Stimulated activated CD8-positive, alpha-beta memory T cell treated with anti-CD3 and anti-CD28 coated beads, Interleukin-4, amount 100 ng/mL, for 4 hours (primary cell): ENCODE measurements at places on chromosomes 2 and 18.

- no peak for DNase-seq
Measured at GRCh38 chr18:45066210-45066609, 385.5 kb downstream of the SETBP1 start.

DNA sequence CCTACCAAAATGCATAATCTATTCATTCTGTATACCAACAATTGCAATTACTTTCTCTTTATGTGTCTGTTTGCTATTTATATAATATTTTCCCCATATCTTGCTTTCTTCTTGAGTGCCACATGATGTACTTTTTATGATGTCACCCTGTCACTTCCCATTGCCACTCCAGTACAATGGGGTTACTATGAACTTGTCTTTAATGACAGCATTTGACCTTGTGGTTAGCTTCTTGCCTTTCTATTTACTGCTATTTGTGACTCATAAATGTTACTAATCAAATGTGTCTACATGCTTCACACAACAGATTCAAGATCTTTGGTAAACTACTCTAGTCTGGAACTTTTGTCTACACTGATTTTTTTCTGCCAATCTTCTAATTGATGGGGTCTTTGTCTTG, 486.3 kb downstream of the NR4A2 start:
- DNase-seq = no peak

DNA sequence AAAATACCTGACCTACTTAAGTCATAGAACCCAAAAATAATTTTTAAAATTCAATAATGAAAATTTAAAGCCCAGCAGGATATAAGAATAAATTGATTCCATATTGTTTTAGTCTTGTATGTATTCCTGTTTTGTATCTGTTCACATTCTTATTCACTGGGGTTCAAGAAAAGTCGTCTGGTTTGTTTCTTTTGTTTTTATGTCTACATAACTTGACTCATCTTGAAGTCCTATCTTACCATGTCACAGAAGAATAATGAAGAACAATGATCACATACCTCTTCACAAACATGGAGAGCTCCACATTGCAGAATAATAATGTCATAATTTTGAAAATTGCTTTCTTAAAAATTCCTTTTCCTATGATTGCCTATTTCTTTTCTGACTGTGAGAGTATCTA, 43.4 kb upstream of the LRP1B start:
- DNase-seq = no peak

GRCh38 chr2:217868911-217869334, 133.9 kb downstream of the TNS1 start:
- DNase-seq = no peak

DNA sequence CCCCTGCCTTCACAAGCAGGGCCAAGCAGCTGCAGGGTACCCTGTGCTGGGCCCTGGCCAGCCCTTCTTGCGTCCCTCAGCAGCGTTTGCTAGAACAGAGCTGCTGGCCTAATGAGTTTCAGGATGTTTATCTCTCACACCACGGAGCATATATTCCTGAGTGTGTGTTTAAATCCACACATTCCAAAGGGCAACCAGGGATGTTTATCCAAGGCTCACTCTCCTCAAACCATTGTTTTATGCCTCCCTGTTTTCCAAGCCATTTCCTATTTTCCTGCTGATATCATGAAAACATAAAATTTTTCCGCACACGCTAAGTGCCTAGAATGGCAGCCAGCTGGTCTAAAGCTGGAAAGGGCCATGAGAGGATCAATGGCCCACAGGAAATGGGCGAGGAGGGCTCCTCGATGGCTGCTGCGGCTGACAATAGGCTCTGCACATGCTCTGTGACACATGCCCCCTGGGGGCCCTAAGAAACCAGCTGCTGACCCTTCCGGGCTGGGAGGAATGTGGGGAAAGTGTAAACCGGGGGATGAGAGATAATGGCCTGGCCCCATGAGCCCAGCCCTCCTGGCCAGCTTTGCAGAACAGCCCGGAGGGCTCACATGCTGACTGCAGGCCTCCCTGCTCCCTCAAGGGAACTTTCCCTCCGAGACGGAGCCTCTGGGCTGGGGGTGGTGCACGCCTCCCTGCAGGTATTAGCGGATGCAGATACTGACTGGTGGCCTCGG, 194.0 kb downstream of the NDUFA10 start:
- DNase-seq = no peak

GRCh38 chr2:176646033-176646615, 376.9 kb downstream of the MTX2 start:
- DNase-seq = no peak

GRCh38 chr2:197191177-197191939, 119.2 kb downstream of the ANKRD44 start:
- DNase-seq = no peak

DNA sequence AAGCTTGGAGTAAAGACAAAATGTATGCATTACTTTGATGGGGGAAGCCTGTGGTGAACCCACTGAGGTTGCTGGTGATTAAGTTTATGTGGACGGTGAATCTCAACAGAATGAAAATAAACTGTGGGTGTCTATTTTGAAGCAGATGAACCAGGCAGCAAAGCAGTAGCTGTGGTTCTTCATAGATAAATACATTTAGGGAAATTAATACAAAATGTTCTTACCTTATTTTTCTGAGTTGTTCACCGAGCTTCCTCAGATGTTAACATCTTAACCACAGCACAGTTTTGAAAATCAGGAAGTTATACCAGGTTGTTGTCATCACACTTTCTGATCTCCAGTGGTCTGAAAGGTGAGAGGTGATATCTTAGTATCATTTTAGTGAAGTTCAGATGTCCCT, 53.9 kb downstream of the NCK2 start:
- no peak for DNase-seq

DNA sequence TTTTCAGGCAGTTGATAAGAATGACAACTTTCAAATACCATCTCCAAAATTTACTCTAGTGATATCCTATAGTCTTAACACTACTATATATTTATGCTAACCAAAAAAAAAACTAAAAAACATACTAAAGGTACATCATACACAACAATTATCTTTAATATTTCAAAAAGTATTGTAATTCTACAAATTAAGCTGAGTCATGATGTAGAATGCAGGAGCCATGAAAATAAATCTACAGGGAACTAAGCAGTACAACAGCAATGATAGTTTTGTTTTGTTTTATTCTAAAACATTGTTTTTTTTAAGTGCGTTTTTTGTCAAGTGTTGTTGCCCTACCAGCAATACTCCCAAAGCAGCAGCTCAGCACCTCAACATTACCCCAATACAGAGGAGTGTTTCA, 314.3 kb downstream of the FSIP2 start:
- DNase-seq = no peak

GRCh38 chr2:7083580-7084509, 166.6 kb downstream of the RNF144A start:
- DNase-seq = no peak

- DNase-seq = no peak
Measured at GRCh38 chr2:106336737-106337136, 131.5 kb downstream of the RGPD3 start.

- no peak for DNase-seq
Measured at GRCh38 chr2:45305599-45305998, 296.3 kb upstream of the SIX2 start.

DNA sequence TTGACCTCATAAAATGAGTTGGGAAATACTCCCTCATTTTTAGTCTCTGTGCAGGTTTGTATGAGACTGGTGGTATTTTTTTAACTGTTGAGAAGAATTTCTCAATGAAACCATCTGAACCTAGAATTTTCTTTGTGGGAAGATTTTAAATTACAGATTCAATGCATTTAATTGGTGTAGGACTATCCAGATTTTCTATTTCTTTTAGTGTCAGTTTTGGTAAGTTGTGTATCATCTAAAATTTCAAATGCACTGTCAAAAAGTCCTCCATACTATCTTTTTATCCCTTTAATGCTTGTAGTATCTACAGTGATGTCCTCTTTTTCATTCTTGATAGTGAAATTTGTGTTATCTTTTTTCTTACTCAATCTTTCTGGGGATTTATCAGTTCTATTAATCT, 1.8 kb upstream of the BOK start:
- no peak for DNase-seq

DNA sequence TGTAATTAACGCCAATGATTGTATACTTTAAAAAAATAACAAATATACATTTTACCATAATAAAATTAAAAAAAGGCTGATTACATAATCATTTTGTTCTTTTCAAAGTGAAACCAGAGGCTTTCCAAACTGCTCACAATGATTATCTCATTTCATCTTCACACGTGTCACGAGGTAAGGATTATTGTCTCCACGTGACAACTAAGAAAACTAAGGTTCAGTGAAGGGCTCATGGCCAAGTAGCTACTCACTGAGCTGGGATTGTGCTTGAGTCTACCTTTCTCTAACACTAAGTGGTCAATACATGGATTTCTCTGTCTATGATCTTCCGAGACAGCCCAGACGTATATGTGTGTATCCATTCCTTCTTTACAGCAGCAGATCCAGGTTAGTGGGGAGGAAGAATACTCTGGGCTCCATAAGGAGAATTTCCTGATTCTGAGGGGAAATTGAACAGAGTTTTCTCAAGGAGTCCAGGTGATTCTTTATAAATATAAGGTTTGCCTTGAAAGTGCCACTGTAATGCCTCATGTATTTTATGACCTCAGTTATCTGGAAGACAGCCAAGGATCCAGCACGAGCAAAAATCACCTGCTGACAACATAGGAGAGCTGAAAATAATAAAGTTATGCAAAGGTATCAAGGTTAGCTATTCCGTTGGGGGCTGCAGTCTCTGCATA, 25.6 kb upstream of the ACSL3 start:
- no peak for DNase-seq

- DNase-seq = no peak
Measured at GRCh38 chr2:205752296-205752820, 70.1 kb downstream of the NRP2 start.

GRCh38 chr18:13577781-13578180, 148.6 kb downstream of the FAM210A start:
- DNase-seq = no peak

DNA sequence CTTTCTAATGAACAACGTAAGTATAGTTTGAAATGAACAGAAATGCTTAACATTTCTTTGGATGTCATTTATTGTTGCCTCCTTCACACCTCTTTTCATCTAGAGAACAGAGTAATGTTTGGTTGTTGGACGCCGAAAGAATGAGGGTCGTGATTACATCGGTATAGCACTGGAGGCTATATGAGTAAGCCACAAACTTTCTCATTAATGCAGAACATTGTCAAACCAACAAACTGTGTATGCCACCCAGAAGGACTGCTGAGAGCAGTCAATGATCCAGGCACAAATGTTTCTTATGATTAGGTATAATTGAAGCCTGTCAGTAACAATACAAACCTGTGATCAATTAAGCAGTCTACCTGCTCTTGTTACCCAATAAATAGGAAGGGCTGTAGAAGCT, 1494.7 kb upstream of the NXPH2 start:
- DNase-seq = no peak

GRCh38 chr2:235723371-235723770, 229.5 kb downstream of the AGAP1 start:
- DNase-seq = no peak

DNA sequence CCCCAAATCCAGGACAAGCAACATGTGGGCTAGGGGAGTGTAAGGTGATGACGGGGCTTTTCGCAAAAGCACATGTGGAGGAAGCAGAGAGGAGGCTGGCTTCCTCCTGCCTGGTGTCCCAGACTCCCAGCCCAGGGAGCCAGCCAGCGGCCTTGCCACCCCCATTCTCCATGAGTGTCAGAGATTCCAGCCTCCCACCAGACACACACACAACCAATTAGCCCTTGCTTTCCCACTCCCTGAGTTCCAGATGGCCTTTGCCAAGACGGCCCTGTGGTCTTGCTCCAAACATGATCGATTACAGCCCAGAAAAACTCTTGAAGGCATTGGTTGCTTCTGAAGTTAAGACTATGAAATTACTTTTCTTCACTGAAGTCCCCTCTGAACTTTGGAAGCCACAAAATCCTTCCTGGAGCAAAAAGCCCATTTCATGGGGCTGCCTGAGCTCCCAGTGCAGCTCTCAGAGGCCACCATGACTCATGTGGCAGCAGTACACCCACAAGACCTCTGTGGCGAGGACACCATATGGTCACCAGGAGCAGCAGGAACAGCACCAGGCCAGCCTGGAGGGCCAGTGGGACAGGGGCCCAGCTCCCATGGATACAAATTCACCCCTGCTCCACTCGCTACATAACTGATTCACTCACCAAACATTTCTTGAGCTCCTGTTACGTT, 69.1 kb upstream of the PID1 start:
- DNase-seq = no peak
